ENCODE measurements at places on chromosomes 1 and 21. TPM values are rescaled to one million over a fixed set of nuclear protein-coding genes. Genes with fewer than 3 reads are reported as not detected.

The PLA2G2D gene
- not detected for total RNA-seq

The TNNT2 gene
- not detected for total RNA-seq

The TARBP1 gene
- 27.2 TPM for total RNA-seq

The PCNX2 gene
- total RNA-seq, result 6.0 TPM

DNA sequence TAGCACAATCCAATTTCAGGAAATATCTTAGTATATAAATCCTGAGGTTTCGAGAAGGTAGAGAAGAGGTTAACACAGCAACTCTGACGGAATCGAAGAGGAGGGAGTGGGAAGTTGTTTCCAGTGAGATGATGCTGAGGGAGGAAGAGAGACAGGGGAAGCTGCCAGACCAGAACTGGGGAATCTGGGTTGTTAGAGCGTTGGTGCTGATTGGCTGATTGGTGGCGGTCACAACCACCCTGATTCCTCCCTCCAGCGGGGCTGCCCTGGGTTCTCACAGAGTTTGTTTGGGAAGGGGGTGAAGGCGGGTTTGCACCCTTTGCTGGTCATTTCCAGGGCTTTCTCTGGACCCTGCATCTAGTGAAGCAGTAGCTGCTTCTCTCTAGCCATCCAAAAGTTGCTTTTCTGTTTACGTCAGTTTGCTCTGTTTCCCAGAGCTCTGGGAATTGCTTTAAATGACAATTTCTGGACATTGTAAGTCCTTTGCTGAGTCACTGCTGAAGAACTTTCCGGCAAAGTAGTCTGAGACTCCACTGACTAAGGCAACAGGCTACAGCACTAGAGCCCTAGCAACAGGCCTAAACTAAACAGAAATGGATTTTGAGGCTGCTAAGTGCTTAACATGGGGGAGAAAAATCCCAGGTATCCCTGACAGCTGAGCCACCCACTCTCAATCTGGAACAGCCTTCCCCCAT is 90.1 kb downstream of the TENT5C start:
- peak; percentile 57 for DNase-seq

GRCh38 chr1:218304281-218305039 is 19.4 kb downstream of the RRP15 start:
- peak; percentile 34 for DNase-seq

GRCh38 chr1:205061665-205062069 is 18.7 kb downstream of the CNTN2 start:
- DNase-seq, result peak; percentile 45

The TBX15 gene
- 0.24 TPM for total RNA-seq

The TBX19 gene
- 0.29 TPM for total RNA-seq
